ENCODE measurements at places on chromosomes 5 and 9.
A peak's percentile ranks its signal among the peaks of the same experiment; 100 is the strongest.

DNA sequence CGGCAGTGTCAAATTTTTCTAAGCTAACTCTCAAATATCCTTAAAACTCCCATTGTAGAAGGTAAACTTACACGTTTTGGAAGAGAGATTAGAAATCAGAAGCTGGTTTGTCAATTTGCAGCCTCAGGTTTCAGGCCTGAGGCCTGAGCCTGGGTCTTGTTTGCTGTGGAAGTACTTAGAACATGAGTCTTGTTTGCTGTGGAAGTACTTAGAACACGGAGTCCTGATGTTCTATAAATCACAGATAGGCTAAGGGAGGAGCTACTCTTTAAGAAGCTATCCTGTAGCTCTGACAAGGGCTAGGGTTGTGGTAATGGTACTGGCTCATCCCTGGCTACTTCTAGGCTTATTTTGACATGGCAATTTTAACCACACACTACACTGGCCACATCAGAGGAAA, 97.8 kb downstream of the FBXW11 start:
- no peak for DNase-seq

DNA sequence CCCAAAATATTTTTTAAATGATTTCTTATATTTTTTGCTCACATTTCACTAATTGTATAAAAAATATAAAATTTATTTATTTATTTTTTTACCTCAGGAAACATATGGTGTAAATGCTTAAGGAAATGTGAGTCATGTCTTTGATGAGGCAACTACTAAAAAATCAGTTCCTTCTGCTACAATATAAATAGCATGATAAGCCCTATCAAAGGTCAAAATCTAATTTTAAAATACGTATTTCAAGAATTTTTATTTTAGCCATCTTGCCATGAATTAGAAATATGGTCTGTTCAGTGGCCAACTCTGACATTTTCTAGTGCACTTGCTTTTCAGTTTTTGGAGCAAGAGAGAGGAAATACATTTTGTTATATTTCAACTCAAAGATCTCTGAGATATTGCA, 50.5 kb downstream of the PDE4D start:
- DNase-seq = no peak

DNA sequence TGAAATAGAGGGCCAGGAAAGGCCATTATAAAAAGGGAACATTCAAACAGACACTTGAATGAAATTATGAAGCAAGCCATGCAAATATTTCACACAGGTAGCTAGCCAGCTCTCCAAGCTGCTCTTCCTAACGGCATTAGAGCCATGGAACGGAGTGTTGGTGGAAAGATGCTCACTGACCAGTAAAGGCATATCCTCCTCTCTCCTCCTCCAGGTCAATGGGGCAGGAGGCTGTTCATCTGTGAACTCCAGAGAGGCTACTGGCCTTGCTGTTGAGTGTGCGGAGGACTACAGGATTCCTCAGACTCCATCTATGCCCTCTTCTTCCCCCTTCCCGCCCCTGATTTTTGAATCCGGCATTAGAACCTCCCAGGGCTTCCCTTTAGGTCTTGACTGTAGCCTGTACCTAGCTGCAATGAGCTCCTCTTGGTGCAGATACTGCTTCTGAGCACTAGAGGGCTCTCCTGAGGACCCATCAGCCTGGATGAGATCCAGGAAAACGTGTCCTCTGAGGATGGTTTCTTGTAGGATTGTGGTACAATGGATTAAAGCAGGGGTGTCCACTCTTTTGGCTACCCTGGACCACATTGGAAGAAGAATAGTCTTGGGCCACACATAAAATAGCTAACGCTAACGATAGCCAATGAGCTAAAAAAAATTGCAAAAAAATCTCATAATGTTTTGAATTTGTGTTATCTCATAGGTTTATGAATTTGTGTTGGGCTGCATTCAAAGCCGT, 162.2 kb downstream of the SREK1 start:
- peak; percentile 39 for DNase-seq

DNA sequence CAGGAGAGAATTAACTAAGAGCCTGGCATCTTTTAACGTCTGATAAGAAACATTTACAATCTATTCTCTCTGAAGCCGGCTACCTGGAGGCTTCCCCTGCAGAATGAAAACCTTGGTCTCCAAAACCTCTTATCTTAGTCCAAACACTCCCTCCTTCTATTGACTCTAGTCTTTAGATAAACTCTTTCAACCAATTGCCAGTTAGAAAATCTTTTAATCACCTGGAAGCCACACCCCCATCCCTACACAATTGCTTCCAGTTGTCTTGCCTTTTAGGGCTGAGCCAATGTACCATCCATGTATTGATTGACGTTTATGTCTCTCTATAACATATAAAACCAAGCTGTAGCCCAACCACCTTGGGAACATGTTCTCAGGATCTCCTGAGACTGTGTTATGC, 1343.1 kb upstream of the C9orf72 start:
- no peak for DNase-seq

DNA sequence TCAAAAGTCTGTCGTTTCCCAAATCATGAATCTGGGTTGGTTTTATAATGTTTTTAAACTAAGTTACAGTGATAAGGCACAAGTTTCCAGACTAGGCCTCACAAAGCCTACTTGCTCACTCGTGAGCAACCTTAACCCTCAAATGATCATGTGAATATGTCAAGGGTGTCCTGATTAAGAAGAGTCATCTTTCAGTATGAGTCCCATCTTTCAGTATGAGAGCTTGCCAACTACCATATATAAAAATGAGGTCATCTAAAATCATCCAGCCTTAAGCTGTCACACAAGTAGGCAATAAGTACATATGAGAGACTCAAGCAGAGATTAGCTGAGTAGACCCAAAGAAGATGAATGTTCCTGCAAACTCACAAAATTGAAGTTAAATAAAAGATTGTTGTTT, 668.4 kb upstream of the FAM174A start:
- no peak for DNase-seq

DNA sequence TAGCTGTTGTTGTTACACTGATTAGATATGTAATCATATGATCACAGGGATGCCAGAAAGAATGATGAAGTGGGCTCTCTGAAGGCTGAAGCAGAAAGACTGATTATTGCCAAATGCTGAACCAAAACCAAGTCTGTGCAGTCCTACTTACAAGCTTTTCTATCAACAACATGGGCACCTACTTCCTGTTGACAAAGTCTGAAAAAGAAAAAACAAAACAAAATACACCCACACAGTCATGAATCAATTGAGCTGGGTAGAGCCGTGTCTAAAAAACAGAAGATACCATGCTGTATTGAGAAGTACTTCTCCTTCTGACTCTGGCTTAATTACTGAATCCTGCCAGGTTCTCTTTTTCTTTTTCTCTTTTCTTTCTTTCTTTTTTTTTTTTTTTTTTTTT, 363.4 kb downstream of the RAB3C start:
- DNase-seq = no peak

DNA sequence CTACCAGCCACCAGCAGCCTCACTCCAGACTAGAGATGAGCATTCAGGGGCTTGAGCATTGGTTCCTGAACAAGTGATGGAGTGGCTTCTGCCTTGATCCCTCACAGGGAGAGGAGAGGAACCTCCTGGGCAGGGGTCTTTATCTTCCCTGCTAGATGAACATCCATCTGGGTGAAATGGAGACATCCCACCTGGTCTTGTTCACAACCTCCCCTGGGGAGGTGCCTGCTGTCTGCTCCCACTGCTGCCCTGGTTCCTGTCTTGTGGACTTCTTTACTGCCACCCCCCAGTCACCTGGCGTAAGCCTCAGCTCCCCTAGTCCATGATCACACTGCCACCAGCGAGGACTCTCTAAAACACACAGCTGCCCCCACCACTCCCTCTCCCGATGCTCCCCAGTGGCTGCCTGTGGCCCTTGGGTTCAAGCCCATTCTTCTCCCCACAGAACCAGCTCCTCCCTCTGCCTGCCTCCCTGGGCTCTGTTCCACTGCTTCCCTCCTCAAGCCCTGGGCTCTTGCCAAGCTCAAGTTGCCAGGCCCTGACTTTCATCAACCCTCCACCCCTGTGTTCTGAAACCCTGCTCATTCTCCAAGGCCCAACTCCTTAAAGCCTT, 51.5 kb downstream of the COL15A1 start:
- DNase-seq = no peak

- DNase-seq = no peak
Measured at GRCh38 chr9:35831040-35831439, 2.0 kb downstream of the TMEM8B start.

DNA sequence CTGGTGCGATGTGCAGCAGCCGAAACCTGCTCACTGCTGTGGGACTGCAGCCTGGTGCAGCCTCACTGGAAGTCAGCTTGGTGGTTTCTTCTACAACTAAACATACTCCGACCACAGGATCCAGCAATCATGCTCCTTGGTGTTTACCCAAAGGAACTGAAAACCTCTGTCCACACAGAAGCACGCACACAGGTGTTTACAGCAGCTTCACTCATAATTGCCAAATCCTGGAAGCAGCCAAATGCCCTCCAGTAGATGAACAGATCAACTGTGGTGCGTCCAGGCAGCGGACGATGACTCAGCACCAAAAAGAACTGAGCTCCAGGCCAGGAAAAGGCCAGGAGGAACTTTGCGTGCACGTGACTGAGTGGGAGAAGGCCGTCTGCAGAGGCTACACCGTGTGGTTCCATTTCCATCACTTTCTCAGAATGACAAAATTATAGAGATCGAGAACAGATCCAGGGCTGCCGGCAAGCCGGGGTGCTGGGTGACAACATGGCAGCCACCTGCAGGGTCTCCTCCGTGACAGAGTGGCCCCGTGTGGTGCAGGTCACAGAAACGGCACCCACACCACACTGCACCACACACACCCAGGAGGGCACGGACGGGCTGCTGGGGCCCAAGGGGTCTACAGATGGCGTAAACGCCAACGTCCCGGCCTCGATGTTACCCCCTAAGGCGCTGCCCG, 23.1 kb upstream of the NSMF start:
- no peak for DNase-seq

DNA sequence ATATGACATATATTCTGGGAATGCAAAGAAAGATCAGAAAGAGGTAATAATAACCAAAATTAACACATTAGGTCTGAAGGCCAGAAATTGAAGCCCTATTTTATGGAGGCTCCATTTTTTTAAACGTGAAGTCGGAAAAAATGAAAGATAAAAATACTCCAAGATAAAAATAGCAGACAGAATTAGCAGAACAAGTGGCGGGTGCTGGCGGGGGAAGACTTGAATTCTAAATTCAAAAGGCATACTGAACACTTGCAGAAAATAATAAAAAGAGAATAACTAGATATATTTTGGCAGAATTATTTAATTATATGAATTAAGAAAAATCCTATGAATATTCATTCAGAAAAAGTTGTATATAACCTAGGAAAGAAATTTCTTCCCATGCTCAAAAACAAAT, 543.7 kb upstream of the ACO1 start:
- no peak for DNase-seq

- no peak for DNase-seq
Measured at GRCh38 chr5:169805937-169806700, 169.0 kb downstream of the DOCK2 start.

DNA sequence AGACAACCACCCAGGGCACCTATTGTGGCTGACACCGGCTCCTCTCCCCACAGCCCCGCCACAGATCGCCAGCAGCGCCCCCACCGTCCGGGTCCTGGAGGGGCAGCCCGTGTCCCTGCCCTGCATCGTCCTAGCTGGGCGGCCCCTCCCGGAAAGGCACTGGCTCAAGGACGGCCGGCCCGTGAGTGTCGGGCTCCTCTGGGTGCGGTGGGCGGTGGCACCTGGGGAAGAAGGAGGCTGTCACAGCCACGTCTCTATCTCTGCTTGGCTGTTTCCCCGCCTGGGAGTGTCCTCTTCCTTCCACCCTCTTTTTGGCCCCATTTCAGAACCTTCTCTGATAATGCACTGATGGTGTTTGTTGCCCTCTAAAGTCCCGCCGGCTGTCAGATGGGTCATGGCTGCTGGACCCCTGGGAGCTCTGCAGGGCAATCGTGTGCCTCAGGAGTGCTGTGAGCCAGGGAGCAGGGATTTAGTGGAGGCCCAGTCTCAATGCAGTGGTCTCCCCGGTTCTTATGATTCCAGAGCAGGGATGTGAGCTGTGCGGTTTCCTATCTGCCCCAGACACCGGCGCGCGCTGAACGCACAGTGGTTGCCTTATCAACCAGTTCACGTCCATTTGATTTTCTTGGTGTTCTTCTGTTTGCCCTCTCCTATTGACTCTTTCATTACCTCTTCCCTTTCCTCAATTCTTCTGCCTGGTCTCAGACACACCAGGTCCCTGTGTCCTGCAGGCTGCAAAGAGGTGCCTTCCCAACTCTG, 55.3 kb downstream of the HMCN2 start:
- no peak for DNase-seq

DNA sequence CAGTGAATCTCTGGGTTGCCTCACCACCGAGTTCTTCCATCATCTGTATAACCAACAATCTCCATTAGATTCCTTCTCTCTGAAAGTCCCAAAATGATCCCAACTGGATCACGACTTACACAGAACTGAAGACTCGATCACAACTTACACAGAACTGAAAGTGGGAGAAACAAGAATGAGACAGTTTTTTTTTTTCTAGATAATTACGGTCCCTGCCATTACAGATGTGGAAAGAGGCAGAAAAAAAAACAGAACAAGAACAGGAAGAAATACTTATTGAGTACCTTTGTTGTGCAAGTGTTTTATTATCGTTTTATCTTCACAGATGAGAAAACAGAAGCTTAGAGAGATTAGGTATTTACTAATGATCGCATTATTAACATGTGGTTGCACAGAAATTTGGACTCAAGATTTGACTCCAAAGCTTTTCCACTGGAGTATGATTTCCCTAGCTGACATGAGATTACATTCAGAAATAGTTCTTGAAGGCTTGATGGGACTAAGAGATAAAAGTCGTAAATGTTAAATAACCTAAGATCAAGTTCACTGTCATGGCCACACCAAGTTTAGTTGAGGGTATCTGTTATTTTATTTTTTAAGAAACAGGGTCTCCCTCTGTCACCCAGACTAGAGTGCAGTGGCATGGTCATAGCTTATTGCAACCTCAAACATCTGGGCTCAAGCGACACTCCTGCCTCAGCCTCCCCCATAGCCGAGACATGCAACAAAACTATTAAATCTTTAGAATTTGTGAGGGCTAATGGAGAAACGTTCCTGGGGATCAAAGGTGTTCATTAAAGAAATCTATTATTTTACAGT, 8.9 kb downstream of the PLK2 start:
- no peak for DNase-seq

DNA sequence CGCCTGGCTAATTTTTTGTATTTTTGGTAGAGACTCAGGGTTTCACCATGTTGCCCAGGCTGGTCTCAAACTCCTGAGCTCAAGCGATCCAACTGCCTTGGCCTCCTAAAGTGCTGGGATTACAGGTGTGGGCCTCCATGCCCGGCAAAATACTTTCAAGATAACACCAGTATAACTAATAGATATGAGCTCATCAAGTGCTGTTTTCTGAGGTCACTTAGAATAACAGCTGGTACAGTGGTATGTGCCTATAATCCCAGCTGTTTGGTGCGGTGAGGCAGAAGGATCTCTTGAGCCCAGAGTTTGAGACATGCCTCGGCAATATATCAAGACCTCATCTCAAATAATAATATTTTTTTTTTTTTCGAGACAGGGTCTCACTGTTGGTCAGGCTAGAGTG, 30.5 kb upstream of the CREBRF start:
- no peak for DNase-seq

GRCh38 chr9:127915325-127915752, 1.5 kb downstream of the ST6GALNAC4 start:
- no peak for DNase-seq

Data from CD4-positive, alpha-beta T cell treated with Interleukin-10 for 1 hour (primary cell).